ENCODE measurements at places on chromosomes 16 and 17. TPM values are rescaled to one million over a fixed set of nuclear protein-coding genes. Genes with fewer than 3 reads are reported as not detected.
A peak's percentile ranks its signal among the peaks of the same experiment; 100 is the strongest.

- no peak for DNase-seq
Observed at GRCh38 chr17:74241431-74241830, 28.1 kb downstream of the TTYH2 start.

DNA sequence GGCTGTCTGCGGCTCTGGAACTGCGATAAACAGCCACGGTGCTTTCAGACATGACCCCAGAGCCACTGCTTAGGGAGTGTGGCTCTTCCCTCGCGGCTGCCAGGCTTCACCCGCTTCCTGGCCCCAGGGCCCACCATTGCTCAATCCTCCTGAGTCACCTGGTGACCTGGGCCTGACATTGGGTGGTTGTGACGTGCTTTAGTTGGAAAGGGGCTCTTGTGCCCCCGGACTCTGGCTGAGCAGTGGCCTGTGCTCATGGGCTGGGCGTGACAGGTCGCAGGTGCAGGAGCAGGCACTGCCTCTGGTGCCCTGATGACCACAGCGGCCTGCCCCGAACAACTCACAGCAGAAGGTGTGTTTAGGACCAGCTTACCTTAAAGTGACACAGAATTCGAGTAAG lies 8.6 kb upstream of the NUDT16L1 start:
- no peak for DNase-seq

GRCh38 chr17:31511580-31511979 lies 120.1 kb downstream of the RAB11FIP4 start:
- no peak for DNase-seq

- DNase-seq: no peak
Observed at GRCh38 chr17:74975943-74976342, 3.4 kb upstream of the HID1 start.

GRCh38 chr17:7408252-7408727 lies 645 bp downstream of the NLGN2 start:
- DNase-seq: no peak

GRCh38 chr16:2819179-2819938 lies 2.3 kb downstream of the PRSS21 start:
- DNase-seq: no peak

DNA sequence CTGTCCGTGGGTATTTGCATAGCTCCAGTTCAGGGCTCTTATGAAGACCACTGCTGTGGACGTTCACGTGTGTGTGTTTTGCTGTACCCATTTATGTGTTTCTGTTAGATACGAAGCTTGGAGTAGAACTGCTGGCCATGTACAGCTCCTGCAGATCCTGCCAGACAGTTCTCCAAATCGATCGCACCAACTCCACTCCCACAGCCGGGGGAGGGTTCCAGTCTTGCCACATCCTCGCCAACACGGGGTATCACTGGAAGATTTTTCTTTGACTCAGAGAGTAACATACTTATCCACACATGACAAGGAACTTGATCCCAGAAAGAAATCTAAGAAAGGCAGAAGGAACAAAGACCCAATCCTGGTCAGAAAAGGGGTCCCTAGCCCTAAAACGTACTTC lies 37.4 kb downstream of the TMEM186 start:
- no peak for DNase-seq

GRCh38 chr16:47033176-47033575 lies 59.7 kb upstream of the DNAJA2 start:
- DNase-seq: no peak

GRCh38 chr17:39809221-39809620 lies 54.9 kb downstream of the IKZF3 start:
- DNase-seq: no peak

DNA sequence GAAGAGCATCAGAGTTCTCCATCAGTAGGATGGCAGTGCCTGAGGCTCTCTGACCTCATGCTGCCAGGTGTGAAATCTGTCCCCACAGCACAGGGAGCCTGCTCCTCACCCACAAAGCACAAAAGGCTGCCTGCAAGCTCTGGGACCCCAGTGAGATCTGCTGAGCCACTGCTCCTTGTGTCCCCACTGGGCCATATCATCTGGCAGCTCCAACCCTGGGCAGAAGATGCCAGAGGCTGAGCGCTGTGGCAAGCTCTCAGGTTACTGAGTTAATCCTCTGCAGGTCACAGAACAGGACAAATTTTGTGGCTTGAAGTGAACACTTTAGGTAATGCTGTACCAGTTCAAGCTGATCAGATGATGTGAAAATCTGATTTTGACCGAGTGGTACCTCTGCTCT lies 26.7 kb upstream of the ERN1 start:
- no peak for DNase-seq

DNA sequence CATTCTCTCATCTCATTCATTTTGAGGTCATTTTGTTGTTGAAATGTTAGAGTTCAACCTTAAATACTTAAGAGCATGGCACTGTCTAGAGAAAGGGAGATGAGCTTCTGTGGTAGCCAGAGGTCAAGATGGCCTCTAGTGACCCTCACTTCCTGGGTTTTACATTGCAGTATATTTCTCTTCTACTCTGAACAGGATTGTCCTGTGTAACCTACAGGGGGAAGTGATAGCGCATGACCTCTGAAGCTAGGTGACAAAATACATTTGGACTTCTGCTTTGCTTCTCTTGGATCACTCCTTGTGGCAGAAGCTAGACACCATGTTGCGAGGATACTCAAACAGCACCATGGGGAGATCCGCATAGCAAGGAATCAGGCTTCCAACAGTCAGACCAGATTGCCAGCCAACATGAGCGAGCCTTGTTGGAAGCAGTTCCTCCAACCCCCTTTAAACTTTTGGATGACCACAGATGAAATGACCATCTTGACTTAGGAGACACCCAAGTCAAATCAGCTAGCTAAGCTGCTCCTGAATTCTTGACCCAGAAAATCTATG lies 748.4 kb downstream of the MAF start:
- DNase-seq: no peak

DNA sequence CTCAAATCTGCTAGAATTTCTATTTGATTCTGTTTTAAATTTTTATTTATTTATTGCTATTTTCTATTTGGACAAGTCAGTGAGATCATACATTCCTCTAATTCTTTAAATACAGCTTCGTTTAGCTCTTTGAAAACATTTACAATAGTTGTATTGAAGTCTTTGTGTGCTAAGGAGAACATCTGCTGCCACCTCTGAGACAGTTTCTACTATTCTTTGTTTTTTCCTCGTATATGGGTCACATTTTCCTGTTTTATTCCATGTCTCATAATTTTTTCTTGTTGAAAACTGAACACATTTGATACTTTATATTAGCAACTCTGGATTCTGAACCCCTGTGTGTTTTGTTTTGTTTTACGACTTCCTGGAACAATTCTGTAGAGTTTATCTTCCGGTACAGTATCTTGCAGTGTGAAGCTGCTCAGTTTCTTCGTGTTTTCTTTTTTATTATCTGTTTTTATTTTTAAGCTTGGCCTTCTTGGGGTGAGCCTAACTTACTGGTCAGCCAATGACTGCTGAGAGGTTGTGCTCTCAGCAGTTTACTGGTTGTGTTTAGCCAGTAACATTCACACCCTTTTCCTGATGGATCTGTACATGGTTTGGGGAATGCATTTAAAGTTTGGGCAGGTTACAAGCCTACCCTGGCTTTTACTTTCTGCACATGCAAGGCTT lies 99.0 kb downstream of the CA4 start:
- DNase-seq: peak; percentile 30

DNA sequence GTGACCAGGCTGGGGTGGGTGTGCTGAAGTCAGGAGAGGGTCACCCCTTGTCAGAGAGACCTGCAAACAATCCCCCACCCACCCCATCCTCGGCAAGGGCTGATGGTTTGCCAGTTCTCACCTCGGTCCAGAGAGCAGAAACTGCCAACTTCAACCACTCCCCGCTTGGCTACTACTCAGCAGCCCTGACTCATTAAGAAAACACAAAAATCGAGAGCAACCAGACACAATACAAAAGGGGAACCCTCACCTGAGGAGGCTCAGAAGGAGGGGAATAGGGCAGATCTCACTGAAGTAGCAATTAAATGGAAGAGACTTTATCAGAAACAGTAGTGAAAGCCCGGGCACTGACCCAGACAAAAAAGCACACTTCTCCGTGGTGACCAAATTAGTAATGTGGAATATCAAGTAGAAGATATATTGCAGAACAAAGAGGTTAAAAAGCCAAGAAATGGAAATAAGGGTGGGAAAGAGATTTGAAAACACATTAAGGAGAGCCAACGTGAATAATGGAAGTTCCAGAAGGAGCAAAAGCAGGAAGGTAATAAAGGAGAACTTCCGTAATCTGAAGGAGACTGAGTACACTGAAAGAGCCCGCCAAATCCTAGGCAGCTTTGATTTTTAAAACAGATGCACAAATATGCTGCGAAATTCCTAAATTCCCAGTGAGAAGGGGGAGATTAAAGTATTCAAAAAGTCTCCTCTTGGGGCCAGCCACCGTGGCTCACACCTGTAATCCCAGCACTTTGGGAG lies 23.6 kb downstream of the CENPV start:
- peak; percentile 56 for DNase-seq

GRCh38 chr16:30721606-30722005 lies 22.6 kb downstream of the SRCAP start:
- peak; percentile 16 for DNase-seq

GRCh38 chr17:3497101-3497500 lies 21.3 kb downstream of the ASPA start:
- DNase-seq: no peak

GRCh38 chr17:16001226-16001897 lies 1.7 kb downstream of the TTC19 start:
- DNase-seq: no peak

DNA sequence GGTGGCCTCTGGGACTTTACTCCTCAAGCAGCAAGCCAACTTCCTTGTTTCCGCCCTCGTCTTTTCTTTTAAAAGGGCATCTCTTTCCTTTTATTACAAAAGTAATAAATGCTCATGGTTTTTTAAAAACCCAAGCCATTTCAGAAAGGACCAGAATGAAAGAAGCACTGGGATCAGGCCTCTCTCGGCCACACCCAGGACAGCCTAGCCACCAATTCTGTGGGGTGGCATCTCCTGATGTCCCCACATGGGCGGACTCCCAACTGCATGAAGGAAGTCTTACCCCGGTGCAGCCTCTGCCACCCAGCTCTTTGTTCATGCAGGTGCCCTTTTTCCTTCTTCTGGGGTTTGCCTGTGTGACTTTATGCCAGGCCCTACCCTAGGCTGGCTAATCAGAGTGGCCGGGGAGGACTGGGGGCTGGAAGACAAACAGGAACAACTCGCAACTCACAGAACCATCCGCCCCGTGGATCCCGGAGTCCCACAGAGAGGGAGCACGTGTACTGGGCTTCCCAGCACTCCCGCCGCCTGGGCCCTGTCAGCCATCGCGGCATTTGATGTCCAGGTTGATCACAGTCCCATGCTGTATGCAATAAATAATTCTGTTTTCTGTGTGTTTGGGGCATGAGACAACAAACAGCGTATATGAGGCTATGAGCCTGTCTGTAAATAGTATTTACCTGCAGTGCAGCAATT lies 2.6 kb upstream of the RASD1 start:
- DNase-seq: no peak

- peak; percentile 49 for DNase-seq
Observed at GRCh38 chr17:49556223-49556943, 19.3 kb upstream of the NXPH3 start.

GRCh38 chr17:57381498-57381897 lies 125.2 kb downstream of the MSI2 start:
- no peak for DNase-seq

GRCh38 chr17:82692268-82692667 lies 6.2 kb downstream of the RAB40B start:
- DNase-seq: no peak

- DNase-seq: peak; percentile 36
Observed at GRCh38 chr17:79400989-79401703, 209.7 kb downstream of the RBFOX3 start.

DNA sequence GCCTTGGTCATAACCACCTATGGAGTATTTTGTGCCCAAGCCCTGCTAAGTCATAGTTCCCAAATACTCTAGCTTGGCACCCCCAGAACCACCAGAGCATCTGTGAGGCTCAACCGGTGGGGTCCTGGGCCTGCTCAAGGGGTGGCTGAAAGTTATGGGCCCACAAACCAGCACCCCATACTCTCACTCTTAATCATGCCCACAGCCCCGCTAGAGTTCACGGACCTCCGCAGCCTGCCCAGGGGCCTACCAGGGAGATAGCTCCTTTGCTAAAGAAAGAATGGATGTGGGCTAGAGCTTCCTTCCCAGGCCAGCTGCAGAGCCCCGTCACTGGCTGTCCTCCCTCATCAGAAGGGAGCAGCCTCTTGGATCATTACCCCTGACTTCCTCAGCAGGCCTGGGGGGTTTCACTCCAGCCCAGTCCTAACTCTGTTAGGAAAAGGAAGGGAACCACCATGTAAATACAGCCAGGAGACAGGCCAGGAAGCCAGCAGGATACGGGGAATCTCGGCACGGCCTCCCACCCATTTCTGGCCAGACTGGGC lies 1.4 kb downstream of the GIT1 start:
- no peak for DNase-seq

- no peak for DNase-seq
Observed at GRCh38 chr17:7025245-7025644, 2.4 kb downstream of the BCL6B start.

DNA sequence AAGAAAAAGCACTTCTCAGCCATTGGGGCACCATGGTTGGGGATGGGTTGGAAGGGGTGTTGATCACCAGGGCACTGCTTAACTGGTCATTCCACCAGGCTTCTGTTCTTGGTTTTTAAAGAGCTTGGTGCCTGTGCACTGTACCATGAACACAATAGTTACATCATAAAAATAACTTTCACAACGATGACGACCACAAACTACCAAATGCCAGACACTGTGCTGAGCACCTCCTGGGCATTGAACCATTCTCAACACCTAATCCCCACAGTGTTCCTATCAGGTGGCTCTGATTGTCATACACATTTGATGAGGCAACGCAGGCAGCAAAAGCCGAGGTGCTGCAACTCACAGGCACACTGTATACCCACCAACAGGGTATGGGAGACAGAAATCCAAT lies 208.0 kb downstream of the FOXL1 start:
- DNase-seq: no peak

DNA sequence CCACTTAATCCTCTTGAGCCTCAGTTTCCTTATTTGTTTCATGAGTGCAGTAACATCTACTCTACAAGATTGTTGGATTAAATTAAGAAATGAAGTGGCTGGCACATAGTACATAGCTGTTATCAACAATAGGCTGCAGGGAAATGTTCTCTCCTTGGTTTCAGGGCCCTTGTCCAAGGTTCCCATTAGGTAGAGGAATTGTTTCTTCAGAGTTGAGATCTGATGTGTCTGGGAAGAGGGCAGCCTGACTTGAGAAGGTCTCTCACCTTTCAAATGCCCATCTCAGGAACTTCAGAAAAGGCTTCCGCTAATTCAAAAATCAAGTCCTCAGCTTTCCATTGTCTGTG lies 87.6 kb downstream of the RAB11FIP4 start:
- DNase-seq: no peak

Gene TMIGD1
- total RNA-seq: not detected

Gene RAMP2
- 0.28 TPM for total RNA-seq

Gene NOD2
- total RNA-seq: not detected

Gene TBC1D3H
- total RNA-seq: not detected

Gene C1QTNF1
- total RNA-seq: 1.7 TPM

Gene IRX6
- not detected for total RNA-seq

Gene RND2
- 1.1 TPM for total RNA-seq

Gene ENPP7
- not detected for total RNA-seq

Gene PLEKHH3
- 2.5 TPM for total RNA-seq

Gene KIF19
- total RNA-seq: not detected

Data from IMR-90 (cell line).